ENCODE measurements at places on chromosomes 11 and 22.

DNA sequence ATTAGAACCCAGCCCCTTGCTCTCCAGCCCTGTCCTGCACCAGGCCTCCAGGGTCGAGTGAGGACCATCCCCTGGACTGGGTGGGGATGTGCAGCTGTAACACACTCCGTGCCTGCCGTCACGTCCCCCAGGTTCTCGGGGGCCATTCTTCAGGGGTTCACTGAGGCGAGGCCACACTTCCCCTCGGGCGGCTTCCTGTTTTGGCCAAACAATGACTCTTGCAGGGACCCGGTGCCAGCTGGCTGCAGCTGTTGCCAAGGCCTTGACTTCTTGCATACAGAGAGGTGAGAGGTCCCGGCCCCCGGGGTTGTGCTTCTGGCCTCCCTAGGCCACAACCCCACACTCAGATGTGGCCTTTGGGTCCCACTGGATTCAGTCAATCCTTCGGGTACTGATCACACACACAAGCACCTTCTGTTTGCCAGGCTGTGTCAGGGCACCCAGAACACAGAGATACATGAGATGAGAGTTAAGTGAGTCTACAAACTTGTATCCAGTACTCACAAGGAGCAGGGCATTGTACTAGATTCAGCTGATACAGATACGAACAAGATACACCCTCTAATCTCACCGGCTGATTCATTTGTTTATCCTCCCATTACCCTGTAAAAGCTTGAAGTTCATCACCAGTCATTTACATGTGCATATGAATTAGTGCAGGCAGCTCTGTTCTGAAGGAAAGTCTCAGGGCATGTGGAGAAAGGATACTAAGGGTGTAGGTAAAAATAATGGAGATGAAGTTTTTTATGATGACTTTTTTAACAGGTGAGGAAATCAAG is 32.9 kb downstream of the LRRC32 start:
- DNase-seq = peak; percentile 33

DNA sequence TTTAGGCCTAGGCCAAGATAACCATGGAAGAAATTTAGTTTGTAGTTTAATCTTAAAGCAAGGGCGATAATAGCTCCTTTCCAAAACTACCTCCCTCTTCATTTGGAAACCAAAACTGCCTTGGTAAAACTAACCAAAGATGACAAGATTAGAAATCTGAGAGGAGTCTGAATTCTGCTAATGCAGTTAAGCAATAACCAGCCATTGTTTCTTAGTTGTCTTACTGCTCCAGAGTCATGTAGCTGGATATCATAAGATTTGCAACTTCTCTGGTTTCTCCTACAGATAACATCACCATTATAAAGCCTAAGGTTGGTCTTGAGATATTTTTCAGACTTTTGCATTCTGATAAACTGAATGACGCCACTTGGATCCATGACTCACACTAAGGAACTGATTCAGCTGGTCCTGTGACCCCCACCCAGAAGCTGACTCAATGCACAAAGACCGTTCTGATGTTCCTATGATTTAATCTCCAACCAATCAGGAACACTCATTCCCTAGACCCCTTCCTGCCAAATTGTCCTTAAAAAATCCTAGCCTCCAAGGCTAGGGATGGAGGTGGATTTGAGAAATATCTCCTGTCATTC is 200.8 kb downstream of the LUZP2 start:
- no peak for DNase-seq

DNA sequence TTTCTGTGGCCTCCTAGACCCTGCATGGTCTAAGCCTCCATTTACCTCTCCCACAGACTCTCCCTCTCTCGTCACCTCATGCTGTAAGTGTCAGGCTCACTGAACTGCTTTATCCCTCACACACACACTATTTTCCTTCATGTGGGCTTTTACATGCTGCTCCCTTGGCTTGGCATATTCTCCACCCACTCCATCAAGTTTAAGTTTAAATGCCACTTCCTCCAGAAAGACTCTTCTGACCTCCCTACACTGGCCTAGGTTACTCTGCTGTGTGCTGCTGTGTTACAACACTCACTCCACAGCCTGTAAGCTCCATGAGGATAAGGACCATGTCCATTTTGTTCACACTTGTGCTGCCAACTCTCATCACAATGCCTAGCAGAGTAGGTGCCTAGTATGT is 2.5 kb downstream of the DCHS1 start:
- no peak for DNase-seq

GRCh38 chr11:131893103-131893890 is 522.9 kb downstream of the NTM start:
- DNase-seq = no peak

DNA sequence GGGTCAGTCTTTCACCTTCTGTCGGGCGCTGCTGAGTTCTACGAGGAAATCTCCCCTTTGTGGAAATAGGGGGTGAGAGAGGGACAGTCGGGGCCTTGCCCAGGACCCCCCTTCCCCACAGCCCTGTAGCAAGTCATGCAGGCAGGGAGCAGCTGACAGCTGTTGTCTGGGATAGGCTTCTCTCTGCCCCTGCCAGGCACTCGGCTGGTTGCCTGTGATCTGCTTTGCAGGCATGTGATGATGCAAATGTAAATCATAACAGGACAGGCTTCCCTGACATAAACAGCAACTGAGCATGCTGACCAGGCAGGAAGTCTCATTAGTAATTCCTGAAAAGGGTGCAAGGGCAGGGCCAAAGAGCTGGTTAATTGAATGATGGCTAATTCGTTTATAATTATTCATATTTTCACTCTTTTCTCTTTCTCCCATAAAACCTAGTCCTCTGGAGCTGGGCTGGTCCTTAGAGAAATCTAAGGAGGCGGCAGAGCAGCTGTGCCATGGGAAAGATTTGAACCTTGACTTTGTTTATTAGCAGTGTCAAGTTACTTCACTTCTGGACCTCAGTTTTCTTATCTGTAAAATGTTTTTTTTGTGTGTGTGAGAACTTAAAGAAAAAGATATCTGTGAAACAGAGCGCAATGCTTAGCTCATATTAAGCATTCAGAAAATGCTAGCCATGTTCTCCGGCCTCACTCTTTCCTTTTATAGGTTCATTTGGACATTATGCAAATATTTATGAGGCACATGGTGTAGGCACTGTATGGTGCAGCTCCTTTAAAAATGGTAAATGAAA is 129.7 kb downstream of the LDLRAD3 start:
- no peak for DNase-seq

- DNase-seq = no peak
Measured at GRCh38 chr22:35116817-35117216, 50.9 kb downstream of the ISX start.

DNA sequence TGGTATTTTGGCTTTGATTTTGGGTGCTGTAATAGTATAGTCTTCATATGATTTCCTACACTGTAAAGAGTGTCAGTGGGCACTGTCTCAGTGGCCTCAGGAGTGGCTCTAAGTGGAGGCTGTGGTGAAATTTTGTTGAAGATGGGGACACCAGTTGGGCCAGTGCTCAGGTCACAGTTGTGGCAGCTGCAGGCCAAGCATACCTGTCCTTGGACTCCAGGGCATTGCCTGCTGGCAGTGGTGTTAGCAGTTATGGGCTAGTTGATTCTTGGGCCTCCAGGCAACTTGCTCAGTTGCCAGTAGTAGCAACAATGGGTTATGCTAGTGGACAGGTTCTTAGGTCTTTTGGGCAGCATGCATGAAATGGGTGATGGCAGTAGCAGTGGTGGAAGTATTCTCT is 39.2 kb upstream of the SLC22A25 start:
- no peak for DNase-seq

DNA sequence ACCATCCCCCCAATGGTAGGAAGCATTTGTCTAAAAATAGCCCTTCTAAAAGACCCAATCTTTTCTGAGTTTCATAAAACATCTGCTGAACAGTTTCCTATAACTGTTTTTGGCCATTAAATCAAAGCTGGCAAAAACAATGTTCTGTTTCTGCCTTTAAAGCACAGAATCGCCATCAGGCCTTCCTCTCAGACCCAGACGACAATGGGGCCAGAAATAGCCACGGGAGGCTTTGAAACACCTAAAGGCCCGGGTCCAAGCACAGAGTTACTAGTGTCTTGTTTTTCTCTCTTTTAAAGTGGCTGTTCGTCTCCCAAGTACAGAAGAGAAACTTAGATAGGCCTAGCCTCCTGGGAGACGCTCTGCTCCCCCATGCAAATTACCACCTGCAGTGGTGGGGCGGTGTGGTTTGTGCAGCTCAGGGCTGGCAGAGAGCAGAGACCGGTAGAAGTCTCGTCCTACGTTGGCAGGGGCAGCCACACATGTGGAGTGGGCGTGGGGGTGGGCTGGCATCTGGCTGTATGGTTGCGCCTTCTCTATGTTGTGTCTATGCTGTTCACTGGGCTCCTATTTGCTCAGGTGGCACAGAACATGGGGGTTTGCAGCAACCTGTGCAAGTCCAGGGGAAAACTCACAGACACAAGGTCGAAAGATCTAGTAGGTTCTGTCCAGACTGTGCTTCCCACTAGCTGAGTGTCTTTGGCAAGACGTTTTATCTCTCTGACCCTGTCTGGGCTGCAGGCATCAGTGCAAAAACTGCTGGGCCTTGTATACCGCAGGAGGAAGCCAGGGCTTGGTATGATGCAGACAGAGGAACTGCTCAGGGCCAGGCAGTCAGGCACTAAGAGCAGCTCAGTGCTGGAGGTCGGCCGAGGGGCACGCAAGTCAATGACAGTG is 23.6 kb upstream of the ETS1 start:
- no peak for DNase-seq

GRCh38 chr11:134647066-134647743 is 235.2 kb upstream of the B3GAT1 start:
- no peak for DNase-seq

DNA sequence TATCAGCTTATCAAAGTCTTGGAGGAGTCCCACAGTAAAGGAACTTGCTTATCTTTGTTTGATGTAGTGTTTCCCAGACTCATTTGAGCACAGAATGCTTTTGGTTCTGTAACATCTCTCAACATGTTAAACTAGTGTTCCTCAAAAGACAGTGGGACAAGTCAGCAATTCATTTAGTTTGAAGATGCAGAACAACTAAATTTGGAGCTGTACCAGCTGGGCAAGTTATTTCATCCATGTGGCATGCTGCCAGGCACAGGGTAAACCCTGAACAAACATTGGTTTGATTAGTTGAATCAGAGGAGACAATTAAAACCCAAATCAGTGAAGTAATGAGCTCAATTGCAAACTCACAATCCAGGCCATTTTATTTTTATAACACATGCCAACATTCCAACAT is 141.2 kb downstream of the CSNK2A3 start:
- DNase-seq = no peak

DNA sequence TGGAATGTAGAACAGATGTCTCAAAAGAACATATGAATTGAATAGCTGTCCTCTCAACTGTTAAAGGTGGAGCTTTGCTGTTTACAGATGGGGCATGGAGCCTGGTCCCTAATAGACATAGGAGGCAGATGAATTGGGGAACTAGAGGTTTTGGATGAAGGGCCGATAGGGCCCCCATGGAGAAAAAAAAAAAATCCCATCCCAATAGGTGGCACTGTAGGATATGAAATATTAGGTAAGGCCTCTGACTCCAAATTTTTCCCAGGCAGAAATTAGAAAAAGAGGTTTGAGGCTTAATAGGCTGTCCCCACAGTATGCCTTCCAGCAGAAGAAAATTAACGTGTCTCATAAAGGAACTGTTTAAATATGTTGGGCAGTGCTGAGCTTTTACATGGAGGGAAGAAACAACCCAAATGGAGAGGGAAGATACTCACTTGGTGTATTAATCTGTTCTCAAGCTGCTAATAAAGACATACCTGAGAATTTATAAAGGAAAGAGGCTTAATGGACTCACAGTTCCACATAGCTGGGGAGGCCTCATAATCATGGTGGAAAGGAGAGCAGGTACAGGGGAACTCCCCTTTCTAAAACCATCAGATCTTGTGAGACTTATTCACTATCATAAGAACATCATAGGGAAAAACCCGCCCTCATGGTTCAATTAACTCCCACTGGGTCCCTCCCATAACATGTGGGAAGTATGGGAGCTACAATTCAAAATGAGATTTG is 30.1 kb upstream of the TMEM45B start:
- DNase-seq = no peak

- DNase-seq = no peak
Measured at GRCh38 chr11:128779036-128779435, 85.2 kb downstream of the FLI1 start.

- DNase-seq = peak; percentile 43
Measured at GRCh38 chr11:68974421-68975194, 6.2 kb downstream of the MRGPRD start.

- no peak for DNase-seq
Measured at GRCh38 chr11:115548878-115549528, 44.8 kb upstream of the CADM1 start.

DNA sequence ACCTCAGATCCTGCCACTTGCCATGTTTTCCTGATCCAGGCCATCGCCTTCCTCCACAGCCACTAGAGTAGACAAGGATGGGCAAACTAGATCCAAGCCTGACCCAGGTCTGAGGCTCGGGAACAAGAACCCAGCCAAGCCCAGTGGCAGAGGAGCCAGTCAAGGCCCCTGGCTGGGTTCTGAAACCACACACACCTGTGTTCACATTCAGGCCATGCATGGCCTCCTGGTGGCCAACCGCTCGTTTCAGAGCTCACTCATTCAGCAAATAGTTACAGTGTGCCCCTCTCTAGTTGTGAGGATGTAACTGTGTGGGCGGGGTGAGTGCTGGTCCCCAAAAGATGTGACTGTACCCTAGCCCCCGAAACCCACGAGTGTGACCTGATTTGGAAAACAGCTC is 337.6 kb downstream of the CTTN start:
- DNase-seq = no peak

DNA sequence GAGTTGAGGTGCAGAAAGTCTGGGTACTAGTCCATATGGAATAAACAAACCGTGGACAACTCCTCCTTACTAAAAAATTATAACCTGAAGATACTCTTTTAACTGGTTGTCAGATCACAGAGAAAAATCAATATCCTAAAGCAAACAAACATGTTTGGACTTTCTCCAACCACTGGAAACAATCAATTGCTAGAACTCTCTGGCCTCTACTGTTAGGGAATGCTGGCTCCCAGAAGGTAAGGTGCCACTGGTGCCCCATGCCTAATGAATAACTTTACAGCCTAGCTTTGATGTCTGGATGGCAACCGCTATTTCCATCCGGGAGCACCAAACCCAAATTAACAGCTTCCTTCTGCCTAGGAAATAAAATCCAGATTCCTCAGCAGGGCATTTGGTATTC is 74.5 kb downstream of the AMBRA1 start:
- no peak for DNase-seq

GRCh38 chr11:9512370-9513019 is 51.7 kb downstream of the ZNF143 start:
- DNase-seq = no peak

GRCh38 chr11:104060820-104061219 is 24.4 kb downstream of the DDI1 start:
- no peak for DNase-seq

All from ecto neural progenitor cell (in vitro differentiated cells).